Eye (tissue), 1 donor: ENCODE measurements at places on chromosomes 3 and 15.

DNA sequence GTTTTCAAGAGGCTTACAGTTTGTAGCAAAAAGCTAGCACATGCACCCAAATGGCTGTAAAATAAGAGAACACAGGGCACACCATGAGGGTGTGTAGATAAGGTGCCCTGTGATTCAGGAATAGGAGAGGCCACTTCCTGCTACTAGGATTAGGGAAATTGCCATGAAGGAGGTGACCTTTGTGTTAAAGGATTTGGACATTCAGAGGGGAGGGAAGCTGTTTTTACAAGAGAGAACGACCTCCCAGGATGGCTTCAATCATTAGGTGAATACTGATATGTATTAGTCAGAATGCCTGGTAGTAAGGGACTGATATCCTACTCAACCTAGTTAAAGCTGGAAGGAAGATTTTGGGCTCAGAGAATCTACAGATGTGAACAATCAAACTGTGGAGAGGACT lies 35.7 kb upstream of the ABHD17C start:
- no peak for DNase-seq

GRCh38 chr15:78957416-78958093 lies 12.7 kb upstream of the CTSH start:
- DNase-seq, result no peak

GRCh38 chr3:42057561-42058211 lies 33.5 kb upstream of the TRAK1 start:
- DNase-seq, result no peak

DNA sequence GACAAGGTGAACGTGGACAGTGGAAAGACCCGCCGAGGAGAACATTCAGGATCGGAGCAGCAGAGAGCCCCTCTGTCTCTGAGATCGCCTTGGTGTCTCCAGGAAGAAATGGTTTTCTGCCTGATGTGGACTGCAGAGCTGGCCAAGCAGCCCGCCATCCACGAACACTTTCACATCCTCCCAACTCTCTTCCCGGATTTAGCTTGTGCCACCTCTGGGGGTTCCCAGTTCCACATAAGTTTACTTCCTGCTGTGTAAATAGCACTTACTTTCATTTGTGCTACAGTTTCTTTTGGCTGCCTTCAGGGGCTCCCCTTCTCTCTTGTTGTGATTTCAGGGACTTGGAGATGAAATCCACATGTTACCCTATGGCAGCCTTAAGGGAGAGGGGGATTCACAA lies 48.4 kb downstream of the SEMA5B start:
- no peak for DNase-seq

DNA sequence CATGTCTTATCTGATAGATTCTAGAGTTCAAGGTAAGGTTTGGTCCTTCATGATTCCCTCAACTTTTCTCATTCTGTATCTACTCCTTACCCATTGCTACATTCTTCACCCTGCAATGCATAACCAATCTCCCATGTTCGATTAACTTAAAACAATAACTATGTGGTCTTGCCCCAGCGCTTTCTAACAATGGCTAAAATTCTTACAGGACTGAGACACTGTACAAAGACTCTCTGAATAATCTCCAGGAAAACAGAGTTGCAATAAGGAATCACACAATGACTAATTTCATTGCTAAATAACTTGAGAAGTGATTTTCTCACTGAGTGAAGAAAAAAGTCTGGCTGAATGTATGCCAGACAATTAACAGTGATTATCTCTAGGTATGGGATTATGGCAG lies 69.6 kb upstream of the FAM174B start:
- no peak for DNase-seq

GRCh38 chr3:33786565-33787327 lies 11.7 kb upstream of the PDCD6IP start:
- DNase-seq, result no peak

DNA sequence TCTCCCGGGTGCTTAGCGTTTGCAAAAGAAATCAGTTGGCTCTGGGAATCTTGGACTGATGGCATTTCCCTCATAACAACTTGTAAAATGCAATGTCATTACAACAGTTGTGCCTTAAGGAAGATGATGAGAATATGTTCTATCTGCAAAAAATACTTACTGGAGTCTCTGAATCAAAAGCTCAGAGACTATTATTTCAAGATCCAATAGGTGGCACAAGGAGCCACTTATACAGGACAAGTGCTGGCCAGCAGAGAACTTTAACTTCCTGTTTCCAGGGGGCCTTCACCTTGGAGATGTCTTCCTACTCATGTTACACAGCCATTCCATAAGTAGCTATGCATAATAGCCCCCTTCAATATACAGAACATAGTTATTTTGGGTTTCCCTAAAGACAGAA lies 8.9 kb upstream of the RPS27L start:
- no peak for DNase-seq

GRCh38 chr3:176431991-176432390 lies 765.3 kb downstream of the TBL1XR1 start:
- no peak for DNase-seq

DNA sequence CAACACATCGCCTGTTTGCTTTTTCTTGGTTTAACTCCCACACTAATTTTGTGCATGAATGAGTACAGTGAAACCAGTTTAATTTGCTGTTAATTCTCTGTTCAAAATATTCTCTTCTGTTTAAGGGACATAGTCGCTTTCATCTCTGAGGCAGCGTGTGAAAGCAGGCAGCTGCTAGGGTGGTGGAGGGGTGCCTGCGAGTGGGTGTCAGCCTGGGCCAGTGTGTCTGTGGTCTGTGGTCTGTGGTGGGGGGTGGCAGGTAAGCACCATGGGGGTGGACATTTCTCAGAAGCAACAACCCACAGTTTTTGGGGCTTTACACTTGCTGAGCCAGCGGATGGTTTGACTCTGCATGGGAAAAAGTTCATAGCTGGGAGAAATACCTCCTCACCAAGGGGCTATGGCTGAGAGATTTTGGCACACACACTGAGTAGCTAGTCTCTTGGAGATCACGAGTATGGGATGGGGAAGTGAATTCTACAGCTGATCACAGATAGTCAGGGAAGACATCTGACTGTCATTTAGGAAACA lies 109.2 kb downstream of the EPHB1 start:
- peak; percentile 37 for DNase-seq

- peak; percentile 15 for DNase-seq
These were observed 10.5 kb downstream of the ISG20 start for GRCh38 chr15:88649286-88649733.

GRCh38 chr3:50124800-50125178 lies 30.3 kb upstream of the SEMA3F start:
- peak; percentile 66 for DNase-seq

- DNase-seq, result no peak
These were observed 17.4 kb upstream of the TMPRSS7 start for GRCh38 chr3:112017091-112017490.

- no peak for DNase-seq
These were observed 6.3 kb downstream of the THOC7 start for GRCh38 chr3:63857311-63857710.

DNA sequence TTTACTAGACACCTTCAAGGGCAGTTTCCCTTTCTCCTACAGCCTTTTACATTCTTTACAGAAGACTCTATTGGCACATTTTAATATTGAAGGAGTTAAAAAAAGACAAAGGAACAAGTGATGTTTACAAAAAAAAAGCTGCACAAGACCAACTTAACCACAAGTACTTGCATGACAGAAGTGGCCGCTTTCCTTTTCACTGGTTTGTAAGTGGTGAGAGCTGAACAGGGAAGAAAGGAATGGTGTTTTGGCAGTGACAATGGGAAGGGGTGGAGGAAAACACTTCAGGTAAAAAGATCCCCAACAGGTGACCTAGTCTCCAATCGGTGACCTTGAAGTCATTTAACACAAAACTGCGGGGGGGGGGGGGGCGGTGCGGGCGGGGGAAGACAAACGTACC lies 1.1 kb downstream of the WDR72 start:
- DNase-seq, result no peak

- DNase-seq, result no peak
These were observed 193.2 kb upstream of the TPRG1 start for GRCh38 chr3:188978421-188979171.

DNA sequence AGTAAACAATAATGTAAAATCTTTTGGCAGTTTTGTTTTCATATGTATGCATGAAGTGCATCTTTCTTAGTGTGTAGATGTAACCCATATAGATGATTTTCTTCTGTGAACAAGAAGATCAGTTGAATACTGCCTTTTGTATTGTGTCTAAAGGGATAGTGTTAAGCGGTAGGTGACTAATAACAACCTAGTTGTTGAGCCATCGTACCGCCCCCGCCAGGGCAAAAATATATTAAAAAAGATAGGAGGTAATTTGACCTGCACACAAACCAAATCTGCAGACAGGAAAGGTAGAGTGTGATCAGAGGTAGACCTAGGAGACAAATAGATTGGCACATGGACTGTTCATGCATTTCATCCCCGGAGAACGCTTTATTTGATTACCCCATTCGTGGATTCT lies 3.3 kb upstream of the GMNC start:
- no peak for DNase-seq

- DNase-seq, result no peak
These were observed 129.7 kb downstream of the TJP1 start for GRCh38 chr15:29692527-29692926.

DNA sequence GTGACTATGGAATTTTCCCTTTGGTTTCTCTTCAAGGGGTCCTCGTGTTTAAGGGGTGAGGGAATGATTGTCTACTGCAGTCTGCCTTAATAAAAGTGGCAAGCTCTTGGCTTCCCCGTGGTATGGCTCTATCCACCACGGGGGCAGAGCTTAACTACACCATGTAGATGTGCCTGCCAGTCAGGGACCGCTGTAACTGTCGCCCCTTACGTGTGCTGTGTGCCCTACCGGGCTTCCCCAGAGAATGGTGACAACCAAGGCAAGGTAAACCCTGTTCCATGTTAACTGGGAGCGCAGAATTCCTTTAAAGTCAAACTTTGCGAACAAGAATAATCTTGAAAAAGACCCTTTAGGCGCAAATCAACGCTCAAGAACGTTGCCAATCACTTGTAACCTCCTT lies 966 bp upstream of the C3orf80 start:
- DNase-seq, result peak; percentile 44

DNA sequence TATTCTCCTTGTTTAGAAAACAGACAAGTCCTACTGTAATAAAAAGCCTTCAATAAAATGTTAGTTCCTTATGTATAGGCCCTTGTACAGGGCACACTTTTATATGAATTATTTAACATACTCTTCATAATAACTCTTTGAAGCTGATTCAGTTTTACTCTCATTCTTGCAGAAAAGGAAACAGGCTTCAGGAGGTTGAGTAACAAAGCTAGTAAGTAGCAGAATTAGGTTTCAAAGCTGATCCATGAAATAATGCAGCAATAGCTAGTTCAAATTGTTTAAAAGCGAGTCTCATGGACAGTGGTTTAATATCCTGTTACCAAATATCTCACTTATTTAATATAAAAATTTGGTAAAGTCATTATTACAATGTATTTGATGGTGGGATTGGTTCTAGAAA lies 25.0 kb downstream of the TCF12 start:
- DNase-seq, result no peak

DNA sequence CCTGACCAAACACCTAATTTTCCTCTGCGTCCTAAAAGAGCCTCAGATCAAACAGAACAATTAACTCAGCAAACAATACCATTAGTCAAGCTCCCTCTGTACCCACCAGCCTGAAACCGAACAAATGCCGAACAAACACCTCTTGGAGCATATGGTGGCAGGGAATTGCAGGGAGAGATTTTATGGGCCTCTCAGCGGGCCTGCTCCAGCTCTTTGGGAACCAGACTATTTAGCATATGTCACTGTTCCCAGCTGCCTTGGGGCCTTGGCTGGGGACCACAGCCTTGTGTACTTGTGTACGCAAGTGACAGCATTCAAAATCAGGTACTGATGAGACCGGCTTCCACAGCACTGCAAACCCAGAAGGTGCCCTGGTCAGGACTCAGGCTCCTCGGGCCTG lies 388.8 kb upstream of the PPP2R3A start:
- DNase-seq, result no peak

DNA sequence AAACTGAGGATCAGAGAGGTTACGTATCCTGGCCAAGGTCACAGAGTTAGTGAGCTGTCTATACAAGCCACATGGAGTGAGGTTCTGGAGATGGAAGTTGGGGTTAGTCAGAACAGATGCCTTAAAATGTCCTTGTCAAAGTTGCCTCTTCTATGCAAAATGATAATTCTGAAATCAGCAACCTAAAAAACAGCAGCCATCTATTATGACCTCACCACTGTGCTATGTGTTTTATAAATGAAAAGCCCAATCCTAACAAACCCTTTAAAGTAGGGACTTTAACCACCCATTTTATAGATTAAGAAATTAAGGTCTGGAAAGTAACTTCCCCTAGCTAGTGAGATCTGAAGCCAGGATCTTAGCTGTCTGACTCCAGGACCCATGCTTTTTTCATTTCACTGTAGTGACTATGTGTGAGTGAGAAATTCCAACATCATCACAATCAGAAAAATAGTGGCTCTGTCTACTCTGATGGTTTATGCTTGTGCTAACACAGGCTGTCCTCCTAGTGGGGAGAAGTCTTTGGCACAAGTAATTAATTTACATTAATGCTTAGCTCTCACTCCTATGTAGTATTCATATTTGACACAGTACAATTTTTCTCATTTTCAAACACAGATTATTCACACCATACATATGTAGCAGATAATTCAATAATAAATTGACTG lies 143.6 kb downstream of the ANO10 start:
- peak; percentile 14 for DNase-seq

GRCh38 chr3:151382671-151383070 lies 1.9 kb downstream of the P2RY12 start:
- DNase-seq, result no peak

DNA sequence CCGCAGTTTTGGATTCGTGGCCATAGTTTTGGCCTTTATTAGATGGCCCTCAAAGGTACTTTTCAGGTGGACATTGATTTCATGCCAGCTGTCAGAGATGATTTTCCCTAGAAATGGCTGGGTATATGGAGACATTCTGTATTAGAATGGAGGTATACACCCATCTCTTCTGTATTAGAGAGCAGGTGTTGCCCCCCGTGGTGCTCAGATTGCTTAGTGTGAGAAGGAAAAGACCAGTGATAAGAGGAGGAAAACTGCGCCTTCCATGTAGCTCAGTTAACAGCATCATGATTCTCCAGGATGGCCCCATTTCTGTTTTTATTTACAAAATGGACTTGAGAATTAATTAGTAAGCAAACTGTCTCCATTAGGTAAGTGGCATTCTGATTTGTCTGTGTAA lies 145.9 kb downstream of the IGF1R start:
- no peak for DNase-seq

- peak; percentile 60 for DNase-seq
These were observed 269.4 kb upstream of the RGMA start for GRCh38 chr15:93358166-93359059.
